ENCODE measurements at places on chromosomes 16 and 17. TPM values are rescaled to one million over a fixed set of nuclear protein-coding genes. Genes with fewer than 3 reads are reported as not detected.

The SMIM22 gene
- total RNA-seq: not detected

The CUEDC1 gene
- total RNA-seq: 73.7 TPM

The C16orf89 gene
- total RNA-seq: not detected

The SCNN1B gene
- total RNA-seq: not detected

The TRAF4 gene
- total RNA-seq: 163 TPM

The PRR15L gene
- not detected for total RNA-seq

The DNAI2 gene
- total RNA-seq: not detected

The THUMPD1 gene
- 41.5 TPM for total RNA-seq

The MRTFB gene
- 54.8 TPM for total RNA-seq

The MYL11 gene
- not detected for total RNA-seq

The MAP3K14 gene
- 9.6 TPM for total RNA-seq

DNA sequence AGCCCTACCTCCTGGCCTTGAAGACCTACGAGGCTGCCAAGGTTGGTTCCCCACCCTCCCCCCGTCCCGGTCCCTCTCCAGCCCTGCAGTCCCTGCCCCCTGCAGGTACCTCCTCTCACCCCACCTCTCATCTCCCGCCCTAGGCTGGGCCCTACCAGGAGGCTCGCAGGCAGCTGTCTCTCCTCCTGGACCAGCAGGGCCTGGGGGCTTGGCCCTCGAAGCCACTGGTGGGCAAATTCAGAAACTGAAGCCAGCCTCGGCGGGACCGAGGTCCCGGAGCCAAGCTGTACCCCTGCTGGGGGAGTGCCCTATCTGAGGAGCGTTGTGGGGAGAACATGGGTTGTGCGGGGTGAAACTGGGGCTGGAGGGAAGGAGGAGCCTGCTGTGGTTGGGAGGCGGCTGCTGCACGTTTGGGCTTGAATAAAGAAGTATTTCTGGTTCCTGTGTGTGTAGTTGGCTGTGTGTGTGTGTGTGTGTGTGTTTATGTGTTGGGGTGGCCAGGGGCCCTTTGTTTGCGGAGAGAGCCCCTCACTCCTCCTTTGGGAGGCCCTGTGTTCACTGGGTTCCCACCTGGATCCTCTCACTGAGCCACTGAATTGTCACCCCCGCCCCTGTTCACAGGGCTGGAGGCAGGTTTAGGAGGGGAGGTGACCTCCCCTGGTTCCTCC lies 5.9 kb downstream of the ADAD2 start:
- DNase-seq: no peak

DNA sequence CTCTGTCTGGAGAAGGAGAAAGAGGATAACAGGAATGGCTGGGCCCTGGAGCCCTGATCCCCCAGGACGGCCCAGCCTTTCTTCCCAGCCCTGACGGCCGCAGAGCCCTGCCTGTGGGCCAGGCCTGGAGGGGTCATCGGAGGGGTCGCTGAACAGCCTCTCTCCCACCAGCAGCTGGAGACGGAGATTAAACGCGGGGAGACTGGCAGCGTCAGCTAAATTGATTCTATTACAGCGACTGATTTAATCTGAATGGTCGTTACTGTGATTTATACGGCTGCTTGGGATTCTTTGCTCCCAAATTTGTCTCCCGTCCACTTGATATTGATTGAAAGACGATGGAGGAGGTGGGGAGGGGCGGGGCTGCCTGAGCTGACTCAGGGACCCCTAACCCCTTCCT lies 7.1 kb upstream of the CDH15 start:
- DNase-seq: peak; percentile 35

GRCh38 chr17:65290616-65291015 lies 153.4 kb downstream of the RGS9 start:
- no peak for DNase-seq

- DNase-seq: peak; percentile 94
Observed at GRCh38 chr17:32349854-32350665, at the start of gene ZNF207. Gene ZNF207 (plus strand): TSS chr17:32350157. CDS start chr17:32350286, 129 bp downstream.

GRCh38 chr16:88610909-88611812 lies 27.2 kb upstream of the IL17C start:
- no peak for DNase-seq

GRCh38 chr16:85420501-85421337 lies 192.4 kb upstream of the GSE1 start:
- DNase-seq: peak; percentile 72

GRCh38 chr16:87809150-87809902 lies 43.5 kb upstream of the KLHDC4 start:
- DNase-seq: no peak

DNA sequence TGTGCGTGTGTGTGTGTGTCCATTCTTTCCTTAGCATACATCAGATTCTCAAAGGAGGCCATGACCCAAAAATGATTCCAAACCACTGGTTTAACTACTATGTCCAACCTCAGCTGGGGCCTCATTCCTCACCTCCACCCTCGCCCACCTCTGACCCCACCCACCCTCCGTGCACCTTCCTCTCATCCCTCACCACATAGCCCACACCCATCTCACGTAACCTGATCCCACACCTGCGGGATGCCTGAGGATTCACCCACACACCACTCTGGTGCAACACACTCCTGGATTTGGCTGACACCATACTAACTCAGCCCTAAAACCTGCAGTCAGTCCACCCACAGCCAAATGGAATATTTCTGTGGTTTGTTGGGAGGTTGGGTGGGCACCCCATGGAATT lies 3.3 kb upstream of the CSNK2A2 start:
- no peak for DNase-seq

- DNase-seq: no peak
Observed at GRCh38 chr17:50078430-50078829, 16.7 kb upstream of the PDK2 start.

DNA sequence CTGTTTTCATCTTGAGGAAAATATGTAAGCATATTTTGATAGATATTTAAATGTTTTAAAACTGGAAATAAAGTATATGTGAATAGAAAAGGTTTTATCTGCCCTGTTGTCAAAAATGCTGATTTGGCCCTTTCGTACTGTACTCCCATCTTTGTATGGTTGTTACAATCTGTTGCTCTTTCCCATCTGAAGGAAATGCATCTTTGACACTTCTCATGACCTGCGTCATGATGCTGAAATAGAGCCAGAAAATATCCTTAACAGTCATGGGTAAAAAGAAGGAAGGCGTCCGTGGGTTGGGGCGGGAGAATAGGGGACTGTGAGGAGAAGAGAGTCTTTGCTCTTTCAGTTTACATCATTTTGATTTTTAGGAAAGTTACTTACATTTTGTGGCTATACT lies 327.7 kb downstream of the BCAS3 start:
- no peak for DNase-seq

DNA sequence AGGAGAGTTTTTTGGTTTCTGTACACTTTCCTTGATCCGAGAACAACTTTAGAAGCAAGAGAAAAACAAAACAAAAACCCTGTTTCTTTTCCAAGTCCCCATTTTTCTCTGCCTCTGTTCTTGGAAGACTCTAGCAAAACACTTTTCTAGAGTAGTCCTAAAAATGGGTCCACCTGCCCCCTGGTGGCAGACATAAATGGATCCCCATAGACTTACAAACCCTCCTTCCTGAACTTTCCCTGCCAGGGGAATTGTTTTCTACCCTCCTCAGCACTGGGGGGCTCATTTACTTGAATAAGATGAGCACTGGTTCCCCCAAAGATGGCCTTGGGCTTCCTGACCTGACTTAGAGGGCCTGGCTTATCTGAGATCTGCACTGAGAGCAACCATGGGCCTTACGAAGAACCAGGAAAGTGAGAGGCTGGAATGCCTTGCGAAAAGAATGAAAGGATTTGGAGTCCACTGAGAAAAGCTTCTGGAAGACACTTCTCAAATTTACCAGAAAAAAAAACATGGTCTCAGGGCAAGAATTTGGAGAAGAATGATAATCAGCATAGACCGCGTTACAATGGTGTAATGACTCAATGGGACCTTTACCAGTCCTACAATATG lies 48.0 kb upstream of the CDYL2 start:
- DNase-seq: no peak

DNA sequence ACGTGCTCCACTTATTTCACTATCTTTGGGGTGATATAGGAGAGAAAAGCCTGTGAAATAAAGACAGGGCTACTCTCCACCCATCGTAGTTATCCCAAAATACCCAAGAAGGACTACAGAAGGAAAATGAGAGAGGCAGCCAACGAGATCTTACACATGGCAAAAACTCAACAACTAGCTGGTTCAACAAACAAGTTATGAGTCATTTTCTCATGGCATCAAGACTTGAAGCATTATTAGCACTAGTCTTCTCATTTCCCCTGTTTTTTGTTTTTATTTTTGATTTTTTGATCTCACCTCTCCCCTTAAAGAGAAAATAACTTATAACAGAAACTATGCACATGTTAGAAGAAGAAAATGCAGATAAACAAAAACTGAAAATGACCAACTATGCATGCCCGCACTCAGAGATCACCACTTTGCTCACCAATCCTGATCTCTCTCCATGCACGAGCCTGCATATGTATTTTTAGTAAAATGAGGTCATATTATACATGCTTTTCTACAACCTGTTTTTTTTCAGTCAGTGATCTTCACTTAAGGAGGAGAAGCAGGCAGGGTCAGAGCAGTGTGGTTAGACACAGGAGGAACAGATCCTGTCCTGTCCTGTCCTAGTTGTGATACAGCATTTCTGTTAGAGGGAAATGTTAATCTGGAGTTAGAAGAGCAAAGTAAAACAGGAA lies 22.8 kb downstream of the FAM117A start:
- DNase-seq: no peak

- DNase-seq: peak; percentile 70
Observed at GRCh38 chr16:12661656-12662172, 142.0 kb downstream of the CPPED1 start.

GRCh38 chr16:9003322-9003721 lies 39.6 kb upstream of the USP7 start:
- DNase-seq: no peak

GRCh38 chr17:37742762-37743611 lies 1.9 kb downstream of the HNF1B start:
- DNase-seq: no peak

GRCh38 chr16:7644176-7644575 lies 311.5 kb downstream of the RBFOX1 start:
- no peak for DNase-seq

GRCh38 chr17:58280480-58281217 lies at the start of gene MPO:
Gene MPO (minus strand): TSS chr17:58280935. CDS start chr17:58280758, 177 bp downstream.
- DNase-seq: no peak

- no peak for DNase-seq
Observed at GRCh38 chr16:53034306-53034705, 18.4 kb downstream of the CHD9NB start.

DNA sequence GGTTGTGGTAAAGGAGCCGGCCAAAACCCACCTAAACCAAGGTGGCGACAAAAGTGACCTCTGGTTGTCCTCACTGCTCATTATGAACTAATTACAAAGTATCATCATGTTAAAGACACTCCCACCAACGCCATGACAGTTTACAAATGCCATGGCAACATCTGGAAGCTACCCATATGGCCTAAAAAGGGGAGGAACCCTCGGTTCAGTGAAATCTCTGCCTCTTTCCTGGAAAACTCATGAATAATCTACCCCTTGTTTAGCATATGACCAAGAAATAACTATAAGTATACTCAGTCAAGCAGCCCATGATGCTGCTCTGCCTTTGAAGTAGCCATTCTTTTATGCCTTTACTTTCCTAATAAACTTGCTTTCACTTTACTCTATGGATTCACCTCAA lies 72.2 kb downstream of the CYLD start:
- DNase-seq: no peak

DNA sequence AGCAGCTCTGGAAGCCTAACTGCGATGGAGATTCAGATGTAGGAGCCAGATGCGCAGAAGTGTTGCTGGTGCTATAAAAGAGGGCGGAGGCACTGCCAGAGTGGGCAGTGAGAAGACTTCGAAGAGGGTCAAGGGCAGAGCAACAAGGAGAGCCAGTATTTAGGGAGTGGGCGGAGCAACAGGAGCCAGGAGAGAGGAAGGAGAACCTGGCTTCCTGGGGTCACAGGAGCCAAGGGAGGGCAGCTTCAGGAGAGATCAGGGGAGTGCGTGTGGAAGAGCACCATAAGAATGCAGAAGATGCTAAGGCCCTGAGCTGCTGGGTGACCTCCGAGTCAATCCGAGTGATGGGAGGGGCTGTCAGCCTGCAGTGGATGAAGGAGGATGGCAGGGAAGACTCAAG lies 14.4 kb upstream of the MRPS23 start:
- no peak for DNase-seq

GRCh38 chr16:30802936-30803335 lies 15.9 kb upstream of the ZNF629 start:
- DNase-seq: no peak

Measured in neural crest cell (in vitro differentiated cells).